Right cardiac atrium (tissue), 5 donors: ENCODE measurements at places on chromosomes 7 and 10. TPM values are rescaled to one million over a fixed set of nuclear protein-coding genes. Genes with fewer than 3 reads are reported as not detected.

DNA sequence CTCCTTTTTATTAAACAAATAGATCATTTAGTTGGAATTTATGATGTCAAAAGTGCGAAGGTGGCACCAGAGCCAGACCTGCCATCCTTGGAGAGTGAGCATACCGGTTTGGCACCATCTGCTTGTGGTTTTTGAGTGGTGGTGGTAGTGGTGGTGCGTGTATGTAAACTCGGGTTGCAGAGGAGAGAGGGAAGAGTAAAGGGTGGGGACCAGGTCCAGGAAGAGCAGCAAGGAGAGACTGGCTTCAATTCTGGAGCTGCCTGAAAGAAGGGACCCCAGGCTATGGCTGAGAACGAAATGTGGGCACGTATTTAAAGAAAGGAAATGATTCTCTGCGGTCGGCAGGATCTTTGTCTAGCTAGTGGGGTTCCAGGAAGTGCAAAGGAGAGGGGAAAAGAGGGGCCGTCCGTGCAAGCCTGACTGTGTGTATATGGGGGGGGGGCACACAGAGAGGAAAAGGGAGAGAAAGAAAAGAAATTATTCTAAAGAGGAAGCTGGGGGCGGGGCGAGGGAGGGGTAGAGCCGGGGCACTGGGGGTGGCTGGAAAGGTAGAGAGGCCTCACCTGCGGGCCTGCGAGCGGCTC lies 448 bp upstream of the GOLGA7B start:
- DNase-seq, result no peak

The MACROH2A2 gene
- 11.5 TPM for polyA plus RNA-seq

The ENTPD1 gene
- polyA plus RNA-seq, result 5.3 TPM

The HMX2 gene
- not detected for polyA plus RNA-seq

- DNase-seq, result no peak
These were observed 57.1 kb downstream of the TACR2 start for GRCh38 chr10:69359594-69359993.

- DNase-seq, result no peak
These were observed 46.9 kb downstream of the AP3M1 start for GRCh38 chr10:74103560-74104258.

DNA sequence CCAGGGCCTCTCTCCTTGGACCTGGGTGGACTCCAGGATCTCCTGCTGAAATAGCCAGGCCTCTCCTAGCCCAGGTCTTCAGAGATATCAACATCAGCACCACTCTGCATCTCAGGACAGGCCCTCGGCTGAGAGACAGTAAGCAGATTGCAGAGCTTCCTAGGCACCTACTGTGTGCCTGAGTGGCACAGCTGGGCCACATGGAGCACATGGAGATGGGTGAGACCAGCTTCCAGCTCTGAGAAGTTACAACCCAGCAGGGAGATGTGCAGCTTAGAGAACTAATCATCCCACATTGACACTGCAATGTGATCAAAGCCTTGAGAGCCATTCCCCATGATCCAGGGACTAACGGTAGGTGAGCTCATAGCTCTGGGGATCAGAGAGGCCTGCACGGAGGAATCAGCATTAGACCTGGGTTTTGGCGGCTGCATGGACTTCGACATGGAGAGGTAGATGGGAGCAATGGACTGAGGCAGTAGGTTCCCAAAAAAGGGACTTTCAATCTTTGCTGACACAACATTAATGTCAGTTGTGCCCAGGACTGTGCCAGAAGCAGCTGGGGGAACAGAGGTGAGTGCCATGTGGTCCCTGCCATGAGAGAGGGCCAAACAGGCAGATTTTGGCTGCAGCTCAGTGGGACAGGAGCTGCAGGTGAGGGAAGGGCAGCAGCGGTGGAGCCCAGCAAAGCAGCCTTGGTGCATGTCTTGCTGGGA lies 76.0 kb upstream of the LEP start:
- no peak for DNase-seq

- no peak for DNase-seq
These were observed 59.0 kb downstream of the IKZF1 start for GRCh38 chr7:50363327-50364060.

The CCDC126 gene
- polyA plus RNA-seq, result 6.5 TPM

DNA sequence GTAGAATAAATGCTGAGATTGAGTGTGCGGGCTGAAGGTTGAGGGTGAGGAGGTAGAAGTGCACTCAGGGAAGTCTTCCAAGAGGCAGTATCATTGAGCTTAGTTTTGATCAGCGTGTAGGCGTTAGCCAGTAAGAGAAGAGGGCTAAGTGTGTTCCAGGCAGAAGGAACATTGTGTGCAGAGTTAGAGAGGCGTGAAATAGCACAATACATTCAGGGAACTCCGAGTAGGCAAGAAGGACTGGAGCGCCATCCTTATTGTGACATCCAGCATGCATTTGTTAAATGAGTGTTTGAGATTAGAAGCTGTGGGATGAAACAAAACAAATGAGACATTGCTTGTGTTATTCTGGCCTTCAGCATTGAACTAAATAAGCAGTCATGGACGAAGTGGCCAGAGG lies 140.9 kb upstream of the MKLN1 start:
- no peak for DNase-seq

GRCh38 chr7:4733936-4734528 lies 41.4 kb upstream of the AP5Z1 start:
- no peak for DNase-seq

DNA sequence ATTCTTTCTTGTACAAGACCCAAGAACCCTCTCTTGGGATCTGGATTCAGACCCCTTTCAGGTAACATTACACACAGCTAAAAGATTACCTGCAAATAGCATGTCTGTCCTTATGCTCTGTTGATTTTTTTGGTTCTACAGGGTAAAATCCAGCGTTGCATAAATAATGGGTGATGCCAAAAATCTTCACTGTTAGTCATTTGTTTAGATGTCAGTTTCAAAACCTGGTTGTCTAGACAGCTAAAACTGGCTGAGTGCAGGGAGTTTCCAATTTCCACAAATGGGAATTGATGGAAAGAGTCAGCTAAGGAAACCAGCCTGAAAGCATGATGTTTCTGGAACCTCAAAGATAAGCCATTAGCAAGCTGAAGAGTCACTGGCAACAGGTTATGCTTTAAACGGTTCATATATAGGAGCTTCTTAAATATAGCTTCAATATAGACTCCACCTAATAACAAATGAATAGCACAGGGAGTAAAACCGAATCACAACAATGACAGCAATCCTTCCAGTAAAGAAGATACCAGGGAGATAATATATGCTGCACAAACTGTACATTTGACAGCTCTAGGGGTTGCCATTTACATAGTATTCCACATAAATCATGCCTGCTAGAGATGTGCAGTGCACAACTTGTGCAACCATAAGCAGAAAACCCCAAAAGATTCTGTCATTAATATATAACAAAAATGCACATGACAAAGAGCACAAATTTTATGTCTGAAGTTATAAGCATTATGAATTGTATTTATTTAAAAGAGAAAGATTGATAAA lies 20.4 kb downstream of the CCDC71L start:
- no peak for DNase-seq

GRCh38 chr10:19014498-19014897 lies 34.1 kb upstream of the MALRD1 start:
- DNase-seq, result no peak

- DNase-seq, result no peak
These were observed 142.4 kb downstream of the CUBN start for GRCh38 chr10:16987206-16987621.

GRCh38 chr7:47743965-47744591 lies 162.2 kb upstream of the TNS3 start:
- DNase-seq, result no peak
